Astrocyte of the spinal cord (primary cell): ENCODE measurements at places on chromosomes 2 and 18.

- no peak for DNase-seq
Measured at GRCh38 chr18:57595347-57595746, 8.8 kb upstream of the FECH start.

GRCh38 chr2:150230004-150230403, 257.5 kb downstream of the RND3 start:
- no peak for DNase-seq

GRCh38 chr2:58047373-58047935, 848 bp downstream of the VRK2 start:
- DNase-seq, result no peak

GRCh38 chr2:146591908-146592307, 1252.9 kb upstream of the ACVR2A start:
- DNase-seq, result no peak

DNA sequence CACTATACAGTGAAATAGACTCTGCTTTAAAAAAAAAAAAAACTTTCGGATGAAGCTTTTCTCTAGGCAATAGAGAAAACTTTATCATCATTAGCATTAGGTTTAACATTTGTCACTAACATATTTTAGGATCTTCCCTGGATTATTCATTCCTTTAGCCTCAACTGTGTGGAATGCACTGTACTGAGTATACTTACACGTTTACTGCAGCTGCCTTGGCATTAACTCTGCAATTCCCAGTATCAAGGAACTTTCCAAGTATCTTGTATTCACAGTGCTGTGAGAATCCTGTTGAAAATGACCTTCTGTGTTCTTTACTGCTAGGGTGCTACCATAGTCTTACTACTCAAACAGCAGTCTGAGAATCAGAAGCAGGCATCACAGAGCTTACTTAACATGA, 328.2 kb upstream of the COL3A1 start:
- peak; percentile 52 for DNase-seq

GRCh38 chr2:236739663-236740062, 170.0 kb downstream of the ACKR3 start:
- peak; percentile 15 for DNase-seq

DNA sequence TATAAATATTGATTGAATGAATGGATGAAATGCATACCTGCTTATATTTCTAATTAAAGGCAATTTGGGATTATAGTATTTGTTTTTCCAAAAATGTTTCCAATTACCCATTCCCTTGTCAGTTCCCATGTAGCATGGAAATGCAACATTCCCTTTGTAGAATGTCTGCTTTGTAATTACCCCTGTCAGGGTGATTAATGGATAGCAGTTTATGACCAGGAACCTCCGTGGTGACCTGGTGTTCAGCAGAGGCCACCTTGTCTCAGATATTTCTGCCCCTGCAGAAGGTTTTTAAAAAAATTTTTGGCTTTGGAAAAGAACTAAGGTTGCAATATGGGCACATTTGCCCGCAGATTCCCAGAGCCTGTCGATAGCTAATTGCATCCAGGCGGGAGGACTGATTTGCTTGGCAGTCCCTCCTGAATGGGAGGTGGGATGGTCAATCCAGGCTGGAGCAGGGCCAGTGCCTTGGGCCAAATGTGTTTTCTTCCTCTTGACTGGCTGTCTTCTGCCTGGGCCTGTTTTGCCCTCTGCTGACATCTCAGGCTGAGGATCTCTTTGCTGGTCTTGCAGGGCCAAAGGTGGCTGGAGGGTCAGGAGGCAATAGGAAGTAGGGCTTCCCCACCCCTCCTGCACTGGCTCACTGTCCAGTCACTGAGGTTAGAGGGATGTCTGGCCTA, 82.1 kb downstream of the TMEM182 start:
- no peak for DNase-seq

GRCh38 chr2:568639-569235, 108.5 kb downstream of the TMEM18 start:
- no peak for DNase-seq

- no peak for DNase-seq
Measured at GRCh38 chr2:101899871-101900270, 91.9 kb upstream of the IL1R2 start.

- no peak for DNase-seq
Measured at GRCh38 chr18:76490033-76490432, 5.0 kb downstream of the ZNF516 start.

DNA sequence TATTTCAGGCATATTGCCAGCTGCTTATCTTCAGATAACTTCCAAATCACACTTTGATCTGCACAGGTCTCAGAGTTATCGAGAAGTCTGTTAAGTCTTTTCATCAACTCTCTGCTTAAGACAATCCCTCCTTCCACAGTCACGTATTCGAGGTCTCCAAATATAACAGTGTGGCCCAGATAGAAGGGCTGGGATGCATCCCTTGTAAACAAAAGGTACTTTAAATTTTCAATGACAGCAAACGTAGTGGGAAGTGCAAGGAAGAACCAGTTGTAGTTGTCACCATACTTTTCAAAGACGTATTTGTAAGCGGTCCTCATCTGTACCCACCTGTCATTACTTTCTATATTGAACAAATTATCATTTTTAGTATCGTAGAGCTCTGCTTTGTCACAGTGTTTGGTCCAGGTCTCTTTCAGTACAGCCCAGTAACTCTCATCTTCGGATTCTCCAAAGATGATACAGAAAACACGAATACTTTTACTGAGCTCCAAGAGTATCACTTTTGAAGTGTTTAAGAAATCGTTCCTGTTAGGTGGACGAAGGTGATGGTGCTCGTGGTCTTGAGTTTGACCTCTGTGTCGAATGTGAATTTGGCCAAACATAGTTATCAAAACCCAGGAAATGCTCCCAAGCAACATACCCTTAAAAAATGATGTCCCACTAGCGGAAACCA, 445 bp downstream of the C1GALT1C1L start:
- peak; percentile 3 for DNase-seq

DNA sequence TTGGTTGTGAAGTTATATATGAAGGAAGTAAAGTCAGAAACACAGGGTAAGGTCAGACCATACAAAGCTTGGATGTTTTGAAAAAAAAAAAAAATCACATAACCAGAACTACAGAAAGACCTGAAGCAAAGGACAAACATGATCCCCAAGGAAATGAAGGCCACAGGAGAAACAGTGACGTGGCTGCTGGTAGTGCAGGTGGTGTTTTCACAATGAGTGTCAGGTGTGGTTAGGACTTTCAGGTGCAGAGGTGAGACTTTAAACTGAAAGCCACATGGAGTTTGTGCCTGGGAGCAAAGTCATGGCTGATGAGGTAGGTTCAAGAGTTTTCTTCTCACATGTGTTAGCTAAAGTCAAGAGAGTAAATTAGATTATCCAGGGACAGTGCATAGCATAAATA, 270.7 kb downstream of the PIEZO2 start:
- no peak for DNase-seq

- peak; percentile 8 for DNase-seq
Measured at GRCh38 chr2:180905002-180905401, 75.4 kb upstream of the UBE2E3 start.

DNA sequence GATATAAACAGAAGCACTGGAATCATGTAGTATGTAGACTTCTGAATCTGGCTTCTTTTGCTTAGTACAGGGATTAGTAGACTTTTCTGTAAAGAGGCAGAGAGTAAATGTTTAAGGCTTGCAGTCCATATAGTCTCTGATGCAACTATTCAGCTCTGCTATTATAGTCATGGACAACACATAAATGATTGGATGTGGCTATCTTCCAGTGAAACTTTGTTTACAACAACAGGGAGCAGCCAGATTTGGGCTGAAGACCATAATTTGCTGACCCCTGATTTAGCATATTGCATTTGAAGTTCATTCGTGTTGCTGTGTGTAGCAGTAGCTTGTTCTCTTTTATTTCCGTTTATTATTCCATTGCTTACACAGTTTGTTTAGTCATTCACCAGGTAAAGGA, 55.0 kb downstream of the GPD2 start:
- no peak for DNase-seq

GRCh38 chr18:11570769-11571412, 38.5 kb upstream of the SLC35G4 start:
- DNase-seq, result peak; percentile 9

- no peak for DNase-seq
Measured at GRCh38 chr2:127660291-127660578, 14.3 kb downstream of the GPR17 start.

- DNase-seq, result peak; percentile 88
Measured at GRCh38 chr2:28665041-28665704, 86.5 kb upstream of the PPP1CB start.

- peak; percentile 75 for DNase-seq
Measured at GRCh38 chr2:101830555-101830954, 133.0 kb downstream of the MAP4K4 start.

GRCh38 chr18:10413722-10414121, 40.7 kb upstream of the APCDD1 start:
- no peak for DNase-seq

- peak; percentile 81 for DNase-seq
Measured at GRCh38 chr18:77063260-77063659, 69.3 kb downstream of the MBP start.

- DNase-seq, result peak; percentile 29
Measured at GRCh38 chr2:172813314-172813888, 77.8 kb downstream of the RAPGEF4 start.

GRCh38 chr2:68157402-68158133, at the start of gene PNO1:
PNO1 (plus strand) TSS chr2:68157888; CDS start chr2:68157935, 47 bp downstream.
- DNase-seq, result peak; percentile 97

DNA sequence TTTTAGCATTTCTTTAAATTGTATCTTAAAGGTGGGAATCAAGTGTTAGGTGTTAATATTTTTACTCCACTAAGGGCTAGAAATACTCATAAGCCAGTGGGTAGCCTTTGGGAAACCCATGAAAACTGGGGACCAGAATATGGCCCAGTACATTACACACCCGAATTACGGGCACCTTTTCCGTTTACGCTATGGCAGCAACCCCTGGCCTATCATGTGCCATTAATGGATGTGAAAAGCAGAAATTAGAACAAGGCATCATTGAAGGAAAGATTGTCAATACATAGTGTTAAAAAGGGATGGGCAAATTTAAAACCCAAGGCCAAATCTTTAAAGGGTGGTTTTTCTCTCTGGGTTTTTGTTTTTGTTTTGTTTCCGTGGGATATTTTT, 781 bp downstream of the FARP2 start:
- DNase-seq, result no peak

- DNase-seq, result no peak
Measured at GRCh38 chr2:109197491-109198418, 68.8 kb downstream of the SH3RF3 start.

DNA sequence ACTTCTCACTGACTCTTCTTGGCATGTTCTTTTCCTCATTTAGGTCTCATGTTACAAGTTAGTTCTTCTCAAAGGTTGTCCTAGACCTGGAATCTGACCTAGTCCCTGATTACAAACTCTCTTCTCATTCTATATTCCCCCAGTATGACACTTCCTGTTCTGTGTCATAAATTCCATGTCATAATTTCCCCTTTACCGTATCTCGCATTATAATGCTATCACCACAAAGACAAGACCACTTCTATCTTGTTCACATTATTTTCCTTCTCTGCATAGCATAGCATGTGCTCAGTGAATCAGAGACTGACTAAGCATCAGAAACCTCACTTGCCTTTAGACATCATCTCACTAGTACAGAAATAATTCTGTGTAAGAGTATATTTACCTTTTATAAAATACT, 63.6 kb upstream of the CAVIN2 start:
- DNase-seq, result peak; percentile 84

GRCh38 chr2:238247002-238247822, 7.4 kb upstream of the HES6 start:
- DNase-seq, result no peak

DNA sequence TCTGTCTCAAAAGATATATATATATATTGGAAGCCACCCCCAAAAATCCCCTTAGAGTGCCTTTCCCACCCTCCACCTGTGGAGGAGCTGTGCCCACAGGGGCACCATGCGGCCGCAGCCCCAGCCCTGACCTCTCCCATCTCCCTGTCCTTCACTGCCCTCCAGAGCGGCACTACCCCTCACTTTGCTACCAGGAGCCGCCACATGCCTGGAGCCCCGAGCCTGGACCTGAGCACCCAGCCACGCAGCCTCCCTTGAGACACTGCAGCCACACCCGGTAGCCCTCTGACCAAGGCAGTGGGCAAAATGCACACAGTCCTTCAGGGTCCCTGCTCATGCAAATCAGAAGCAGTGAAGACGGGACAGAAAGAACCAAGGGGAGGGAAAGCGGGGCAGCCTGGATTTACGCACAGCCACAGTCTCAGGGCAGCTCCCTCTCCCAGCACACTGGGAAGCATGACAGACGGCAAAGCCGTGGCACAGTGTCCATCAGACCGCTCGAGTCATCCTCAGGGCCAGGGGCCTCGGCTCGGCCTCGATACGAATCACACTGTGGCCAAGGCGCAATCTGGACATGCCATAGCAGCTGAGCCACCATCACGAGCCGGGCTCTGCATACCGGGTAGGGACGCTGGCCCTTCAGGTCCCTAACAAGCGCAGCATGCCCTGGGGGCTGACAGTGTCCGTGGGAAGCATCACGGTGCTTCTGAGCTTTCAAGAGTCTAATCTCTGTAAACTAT, 10.1 kb downstream of the HDAC4 start:
- no peak for DNase-seq

GRCh38 chr18:65587491-65587890, 163.3 kb upstream of the CDH7 start:
- no peak for DNase-seq

- DNase-seq, result no peak
Measured at GRCh38 chr2:236941551-236941950, 144.1 kb upstream of the COPS8 start.

DNA sequence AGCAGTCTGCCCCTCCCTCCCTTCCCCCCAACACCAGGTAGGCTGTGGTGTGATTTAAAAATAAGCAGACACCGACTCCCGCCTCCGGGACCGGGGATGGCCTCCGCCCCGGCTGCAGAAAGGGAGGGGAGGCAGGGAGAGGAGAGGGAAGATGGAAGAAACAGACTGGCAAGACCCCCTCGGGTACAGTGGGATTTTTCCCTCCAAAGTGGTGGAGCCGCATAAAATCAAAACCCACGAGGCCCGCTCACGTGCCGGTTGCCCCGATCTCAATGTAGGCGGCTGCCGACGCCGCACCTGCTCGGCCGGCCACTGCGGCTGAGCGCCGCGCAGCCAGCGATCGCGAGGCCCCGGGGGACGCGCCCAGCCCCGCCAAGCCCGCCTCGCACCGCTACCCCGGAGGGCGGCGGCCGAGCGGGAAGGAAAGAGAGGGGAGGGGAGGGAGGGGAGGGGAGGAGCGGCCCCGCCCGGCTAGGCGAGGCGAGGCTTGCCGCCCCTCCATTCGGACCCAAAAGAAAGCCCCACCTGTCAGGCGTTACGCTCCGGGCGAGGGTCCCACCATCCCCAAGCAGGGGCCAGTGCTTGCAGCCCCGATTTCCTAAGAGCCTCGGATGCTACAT, 811 bp downstream of the ADD2 start:
- DNase-seq, result no peak

DNA sequence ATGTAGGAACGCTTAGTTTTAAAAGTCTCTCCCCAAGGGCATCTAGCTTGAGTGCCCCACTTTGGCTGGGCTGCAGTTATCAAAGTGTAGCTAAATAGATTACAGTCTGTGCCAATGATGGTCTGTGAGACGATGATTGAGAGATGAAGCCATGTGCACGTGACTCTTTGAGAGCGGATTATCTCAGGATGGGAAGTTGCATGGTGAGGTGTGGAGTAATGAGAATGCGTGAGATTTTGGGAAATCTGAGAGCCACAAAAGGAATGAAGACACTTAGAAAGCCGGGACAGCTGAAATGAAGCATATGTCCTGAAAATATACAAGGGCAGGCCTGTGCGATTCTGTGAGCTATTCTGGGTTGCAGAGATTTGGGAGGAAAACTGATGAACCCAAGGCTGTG, 370.0 kb downstream of the TGIF1 start:
- DNase-seq, result no peak

GRCh38 chr2:134601264-134601663, 117.5 kb downstream of the TMEM163 start:
- DNase-seq, result no peak

GRCh38 chr2:205408696-205409095, 273.6 kb upstream of the NRP2 start:
- DNase-seq, result peak; percentile 45
